Stimulated activated naive CD4-positive, alpha-beta T cell (primary cell): ENCODE measurements at places on chromosomes 4 and X.
A peak's percentile ranks its signal among the peaks of the same experiment; 100 is the strongest.

GRCh38 chr4:70902577-70903290, 565 bp downstream of the MOB1B start:
- no peak for DNase-seq

DNA sequence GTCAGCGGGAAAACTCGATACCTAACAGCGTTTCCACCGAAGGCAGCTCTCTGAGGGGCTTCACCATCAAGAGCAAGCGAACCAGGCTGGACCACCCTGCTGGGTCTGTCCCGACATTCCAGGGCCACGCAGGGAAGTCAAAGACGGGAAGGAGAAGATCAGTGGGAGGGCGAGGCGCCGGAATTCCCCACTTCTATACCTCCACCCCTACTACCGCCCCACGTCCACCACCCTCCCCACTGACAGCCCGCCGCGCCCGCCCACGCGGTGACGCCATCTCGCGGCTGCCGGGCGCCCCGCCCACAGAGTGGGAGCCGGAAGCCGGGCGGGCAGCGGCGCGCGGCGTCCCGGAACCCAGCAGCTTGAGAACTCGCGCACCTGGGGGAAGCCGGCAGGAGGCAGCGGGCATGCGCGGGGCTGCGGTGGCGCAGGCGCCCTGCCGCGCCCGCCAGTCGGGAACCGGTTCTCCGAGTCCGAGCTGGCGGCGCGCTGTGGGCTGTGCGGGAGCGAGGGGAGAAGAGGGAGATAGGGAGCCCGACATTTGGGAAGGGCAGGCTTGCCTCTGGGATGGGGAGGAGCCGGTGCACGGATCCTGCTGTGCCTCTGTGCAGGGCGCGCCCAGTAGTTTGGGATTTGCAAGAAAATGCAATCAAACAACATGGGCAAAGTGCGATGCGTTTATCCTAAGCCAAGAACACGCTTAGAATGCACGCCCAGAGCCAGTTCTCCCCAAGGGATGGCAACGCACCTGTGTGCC, 3.2 kb upstream of the STIM2 start:
- DNase-seq: peak; percentile 93

GRCh38 chrX:69285881-69286564, 120.8 kb upstream of the PJA1 start:
- DNase-seq: peak; percentile 42

- DNase-seq: no peak
Observed at GRCh38 chr4:7362341-7362740, 72.4 kb downstream of the PSAPL1 start.

GRCh38 chrX:153214934-153215333, 35.9 kb downstream of the MAGEA1 start:
- DNase-seq: no peak

GRCh38 chr4:78707793-78708192, 68.4 kb upstream of the BMP2K start:
- no peak for DNase-seq

DNA sequence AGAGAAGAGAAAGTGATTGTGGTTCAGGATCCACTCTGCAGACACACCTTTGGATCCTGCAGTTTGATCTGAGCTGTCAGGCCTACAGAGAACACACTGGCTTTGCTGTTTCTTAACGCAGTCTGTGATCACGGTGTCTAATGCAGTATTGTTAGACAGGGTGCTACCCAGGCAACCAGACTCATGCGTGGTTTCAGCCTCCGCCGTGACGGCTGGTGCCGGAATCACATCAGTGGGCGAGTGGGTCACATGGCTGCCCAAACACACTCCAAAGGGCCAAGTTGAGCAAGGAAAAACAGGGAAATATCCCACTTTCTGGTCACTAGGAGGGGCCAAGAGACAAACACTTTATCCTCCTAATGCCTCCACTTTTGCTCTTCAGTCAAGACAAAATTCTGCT, 27.5 kb downstream of the CCDC149 start:
- DNase-seq: no peak

- no peak for DNase-seq
Observed at GRCh38 chrX:68936608-68937007, 107.8 kb downstream of the EFNB1 start.

- DNase-seq: no peak
Observed at GRCh38 chr4:22500831-22501714, 14.8 kb downstream of the ADGRA3 start.

DNA sequence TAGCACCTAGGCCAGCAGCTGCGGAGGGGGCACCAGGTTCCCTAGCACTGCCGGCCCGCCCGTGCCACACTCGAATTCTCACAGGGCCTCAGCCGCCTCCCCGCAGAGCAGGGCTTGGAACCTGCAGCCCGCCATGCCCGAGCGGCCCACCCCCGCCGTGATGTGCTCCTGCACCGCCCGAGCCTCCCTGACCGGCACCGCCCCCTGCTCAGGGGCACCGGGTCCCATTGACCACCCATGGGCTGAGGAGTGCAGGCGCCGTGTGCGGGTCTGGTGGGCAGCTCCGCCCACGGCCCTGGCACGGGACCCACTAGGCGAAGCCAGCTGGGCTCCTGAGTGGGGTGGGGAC, 35.4 kb upstream of the ENPP6 start:
- DNase-seq: no peak

GRCh38 chrX:17939724-17940123, 78.6 kb upstream of the RAI2 start:
- no peak for DNase-seq

DNA sequence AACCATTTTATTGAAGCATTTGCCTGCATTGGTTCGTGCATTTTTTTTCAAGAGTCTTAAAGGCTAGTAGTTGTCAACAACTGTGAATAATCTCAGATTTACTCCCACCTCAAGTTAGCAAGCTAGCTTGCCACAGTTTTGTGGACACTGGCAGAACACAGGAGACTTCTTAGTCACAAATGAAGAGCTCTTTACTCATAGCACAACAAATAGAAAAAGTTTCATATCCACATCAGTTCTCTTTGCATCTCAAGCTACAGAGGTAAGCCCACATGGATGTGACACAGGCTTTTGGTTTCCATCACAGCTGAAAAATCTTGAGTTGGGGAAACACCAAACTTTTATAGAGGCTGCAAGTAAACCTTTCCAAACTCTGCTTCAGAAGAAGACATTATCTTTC, 2315.7 kb upstream of the TENM3 start:
- DNase-seq: no peak

- peak; percentile 75 for DNase-seq
Observed at GRCh38 chr4:40247350-40247749, 50.5 kb downstream of the RHOH start.

DNA sequence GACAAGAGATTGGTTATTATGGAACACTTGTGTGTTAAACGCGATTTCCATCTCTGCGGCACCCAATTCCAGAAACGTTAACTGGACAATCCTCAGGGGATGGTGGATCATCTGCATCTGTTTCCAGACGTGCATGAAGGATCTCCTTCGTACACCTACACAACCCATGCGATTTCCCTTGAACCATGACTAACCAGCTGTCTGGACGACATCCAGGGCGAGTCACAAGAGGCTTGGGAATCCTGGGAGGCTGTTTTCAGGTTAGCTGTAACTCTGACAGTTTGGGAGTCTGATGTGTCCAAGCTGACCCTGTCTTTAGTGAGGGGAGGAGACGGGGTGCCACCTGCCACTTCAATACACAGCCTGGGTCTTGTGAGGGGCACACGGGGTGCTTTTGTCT, 84.5 kb downstream of the GATB start:
- no peak for DNase-seq

- no peak for DNase-seq
Observed at GRCh38 chr4:89939994-89940393, 45.3 kb downstream of the MMRN1 start.

GRCh38 chr4:111793433-111794091, 351.7 kb upstream of the FAM241A start:
- DNase-seq: no peak

DNA sequence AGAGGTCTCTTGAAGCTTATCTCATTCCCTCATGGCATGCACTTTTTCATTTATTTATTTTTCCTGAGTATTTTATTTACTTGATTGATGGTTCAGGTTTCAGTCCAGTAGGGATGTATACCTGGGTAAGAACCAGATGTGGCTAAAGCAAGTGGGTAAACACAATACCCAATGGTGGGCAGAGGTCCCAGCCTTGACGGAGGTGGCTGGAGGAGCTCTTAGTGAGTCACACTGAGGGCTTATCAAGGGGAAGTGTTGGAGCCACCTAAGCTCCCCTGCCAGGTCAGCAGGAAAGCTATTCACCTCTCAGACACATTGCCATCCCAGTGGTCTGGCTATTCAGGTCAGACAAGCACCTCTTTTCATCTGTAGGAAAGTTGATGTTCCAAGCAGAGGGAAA, 236.2 kb upstream of the MAGEB16 start:
- no peak for DNase-seq

- DNase-seq: no peak
Observed at GRCh38 chr4:88093874-88094273, 64.6 kb downstream of the ABCG2 start.

GRCh38 chrX:25810202-25810601, 327.9 kb upstream of the MAGEB18 start:
- no peak for DNase-seq

DNA sequence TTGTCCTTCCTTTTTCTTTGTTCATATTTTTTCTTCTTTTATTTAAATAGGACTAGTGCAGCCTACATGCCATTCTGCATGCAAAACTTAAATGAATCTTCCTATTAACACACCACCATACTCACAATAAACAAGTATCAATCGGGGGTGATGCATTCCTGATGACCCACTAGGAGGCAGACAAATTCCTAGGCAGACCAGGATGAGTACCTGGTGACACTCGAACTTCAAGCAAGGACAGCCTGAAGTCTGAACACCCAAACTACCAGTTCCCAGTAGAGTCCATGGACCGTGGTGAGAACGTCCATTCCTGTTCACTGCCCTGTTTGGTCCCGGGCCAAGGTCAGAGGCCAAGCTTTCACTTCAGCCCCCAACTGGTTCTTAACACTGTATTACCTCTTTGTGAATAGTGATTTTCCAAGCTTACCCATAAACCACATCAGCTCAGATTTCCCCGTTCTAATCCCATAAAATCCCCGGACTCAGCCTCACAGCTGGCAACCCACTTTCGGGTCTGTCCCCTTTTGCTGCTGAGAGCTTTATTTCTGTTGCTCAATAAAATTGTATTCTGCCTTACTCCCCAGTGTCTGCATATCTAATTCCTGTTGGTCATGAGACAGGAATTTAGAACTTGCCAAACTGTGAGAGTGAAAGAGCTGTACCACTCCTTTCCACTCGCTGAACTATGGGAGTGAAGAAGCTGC, 1286.6 kb downstream of the FSTL5 start:
- no peak for DNase-seq

GRCh38 chr4:10326075-10326474, 131.2 kb downstream of the ZNF518B start:
- DNase-seq: no peak

DNA sequence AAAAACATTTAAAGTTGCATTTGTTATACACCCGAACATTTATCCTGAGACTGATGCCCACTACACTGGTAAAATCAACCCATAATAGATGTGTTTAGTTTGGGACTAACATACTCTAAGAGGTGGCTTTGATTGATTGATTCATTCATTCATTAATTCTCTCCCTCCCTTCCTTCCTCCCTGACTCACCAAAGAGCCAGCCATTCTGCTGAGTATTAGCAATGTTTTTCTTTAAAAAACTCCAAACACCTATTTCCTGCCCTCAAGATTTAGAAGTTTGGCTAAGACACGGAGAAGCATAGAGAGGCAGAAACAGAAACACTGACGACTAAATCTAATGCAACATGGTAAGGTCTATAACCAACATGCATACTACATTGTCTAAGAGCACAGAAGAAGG, 88.9 kb downstream of the RASL11B start:
- DNase-seq: no peak

GRCh38 chr4:169307576-169307975, 36.8 kb upstream of the SH3RF1 start:
- no peak for DNase-seq

- no peak for DNase-seq
Observed at GRCh38 chrX:22069586-22069985, 37.5 kb downstream of the PHEX start.

GRCh38 chr4:141761926-141762325, 125.5 kb downstream of the IL15 start:
- no peak for DNase-seq

GRCh38 chr4:76745240-76745639, 152.7 kb downstream of the SOWAHB start:
- no peak for DNase-seq

- no peak for DNase-seq
Observed at GRCh38 chr4:75673959-75674328, 733 bp upstream of the G3BP2 start.

DNA sequence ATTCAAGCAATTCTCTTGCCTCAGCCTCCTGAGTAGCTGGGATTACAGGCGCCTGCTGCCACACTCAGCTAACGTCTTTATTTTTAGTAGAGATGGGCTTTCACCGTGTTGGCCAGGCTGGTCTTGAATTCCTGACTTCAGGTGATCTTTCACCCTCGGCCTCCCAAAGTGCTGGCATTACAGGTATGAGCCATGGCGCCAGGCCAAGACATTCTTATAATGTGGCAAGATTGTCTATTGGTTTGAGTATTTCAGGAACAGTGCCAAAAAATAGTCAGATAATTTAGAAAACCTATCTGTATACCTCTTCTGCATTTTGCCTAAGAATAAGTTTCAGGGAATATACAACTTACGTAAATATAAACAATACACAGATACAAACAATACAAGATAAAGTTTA, 136.8 kb downstream of the TMA16 start:
- DNase-seq: no peak

DNA sequence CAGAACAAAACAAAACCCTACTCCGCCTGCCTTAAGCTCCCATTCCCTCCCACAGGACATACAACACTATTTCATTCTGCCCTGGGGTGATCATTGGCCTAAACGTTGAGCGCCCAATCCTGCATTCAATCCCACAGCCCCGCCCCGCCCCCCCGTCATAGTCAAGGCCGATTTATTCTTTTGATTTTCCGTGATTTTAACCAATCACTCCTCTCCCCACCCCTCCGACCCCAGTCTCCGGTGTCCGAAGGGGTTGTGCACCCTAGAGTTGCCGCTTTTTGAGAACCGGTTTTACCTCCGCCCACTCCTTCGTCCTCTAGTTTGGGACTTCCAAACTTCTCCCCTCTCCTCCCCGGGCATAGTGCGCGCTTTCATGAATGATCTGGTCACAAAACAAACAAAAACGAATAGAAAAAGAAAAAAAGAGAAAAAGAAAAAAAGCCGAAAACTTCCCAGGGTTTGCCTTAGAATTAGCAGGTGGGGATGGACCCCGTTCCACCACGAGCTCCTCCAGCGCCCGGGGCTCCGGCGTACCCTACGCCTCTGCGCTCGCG, 446 bp upstream of the UBE2A start:
- DNase-seq: no peak

DNA sequence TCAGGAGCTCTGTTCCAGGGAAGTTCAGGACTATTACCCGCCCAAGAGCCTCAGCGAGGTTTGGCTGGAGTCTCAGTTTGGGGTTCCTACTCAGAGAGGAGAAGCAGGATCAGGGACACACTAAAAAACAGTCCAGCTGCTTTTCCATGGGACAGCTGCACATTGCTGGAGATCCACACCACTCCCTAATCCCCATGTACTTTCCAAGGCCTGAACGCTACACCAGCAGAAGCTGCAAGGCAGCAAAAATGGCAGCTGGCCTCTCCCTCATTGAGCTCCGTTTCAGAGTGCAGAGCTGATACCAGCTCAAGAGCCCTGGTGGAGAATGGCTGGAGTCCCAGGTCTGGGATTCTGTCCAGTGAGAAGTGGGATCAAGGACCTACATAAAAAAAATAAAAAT, 551.2 kb upstream of the PABPC5 start:
- DNase-seq: no peak

- DNase-seq: no peak
Observed at GRCh38 chr4:20493761-20494353, 206.4 kb upstream of the PACRGL start.

- no peak for DNase-seq
Observed at GRCh38 chr4:36614011-36614410, 332.6 kb downstream of the DTHD1 start.

- DNase-seq: no peak
Observed at GRCh38 chrX:151771726-151772125, 37.2 kb downstream of the CNGA2 start.
